Activated T-helper 17 cell treated with anti-CD3 and anti-CD28 coated beads, Interleukin-2, amount 50 U/mL, for 72 hours (primary cell): ENCODE measurements at places on chromosomes 3 and 15. TPM values are rescaled to one million over a fixed set of nuclear protein-coding genes. Genes with fewer than 3 reads are reported as not detected.

Gene TMC3
- total RNA-seq: not detected

Gene ALDH1L1
- total RNA-seq: 0.24 TPM

DNA sequence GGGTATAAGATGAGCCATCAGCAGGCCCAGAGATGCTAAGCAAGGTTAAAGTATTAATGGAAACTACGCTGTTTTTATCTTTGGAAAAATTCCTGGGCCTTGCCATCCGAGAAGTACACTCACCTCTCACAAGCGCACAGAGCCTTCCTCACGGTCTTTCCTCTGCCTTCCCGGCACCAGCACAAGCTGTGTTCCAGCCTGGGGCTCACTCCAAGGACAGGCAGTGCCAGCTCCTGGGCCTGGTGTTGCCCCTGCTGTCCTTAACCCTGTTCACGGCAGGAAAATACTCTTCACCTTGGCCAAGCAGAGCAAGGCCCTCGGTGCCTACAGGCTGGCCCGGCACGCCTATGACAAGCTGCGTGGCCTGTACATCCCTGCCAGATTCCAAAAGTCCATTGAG lies 14.3 kb upstream of the RHO start:
- no peak for ATAC-seq

Gene LAMB2
- total RNA-seq: not detected

DNA sequence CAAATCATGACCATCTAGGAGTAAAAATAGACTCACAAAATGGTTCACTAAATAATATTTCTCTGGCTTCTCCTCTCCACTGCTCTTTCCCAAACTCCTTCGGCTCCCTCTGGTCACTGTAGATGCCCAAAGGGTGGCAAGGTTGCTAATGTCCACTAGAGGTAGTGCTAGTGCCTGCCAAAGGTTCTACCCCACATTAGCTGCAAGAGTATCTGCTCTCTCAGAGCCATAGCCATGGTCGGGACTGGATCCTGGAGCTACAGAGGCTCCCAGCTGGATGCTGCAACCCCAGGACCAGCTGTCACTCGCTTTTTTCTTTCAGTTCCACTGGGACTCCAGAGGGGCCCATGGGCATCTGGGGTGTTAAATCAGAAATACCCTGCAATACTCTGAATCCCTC lies 8.5 kb downstream of the HTR3D start:
- ATAC-seq: no peak

- ATAC-seq: no peak
Observed at GRCh38 chr3:115494826-115495225, 128.5 kb upstream of the GAP43 start.

Gene FGF7
- total RNA-seq: not detected

- peak; percentile 71 for ATAC-seq
Observed at GRCh38 chr3:4395448-4395847, 71.6 kb downstream of the SUMF1 start.

- peak; percentile 99 for ATAC-seq
Observed at GRCh38 chr3:184513276-184514170, 48.1 kb upstream of the EPHB3 start.

- no peak for ATAC-seq
Observed at GRCh38 chr15:92877000-92877399, 23.1 kb upstream of the CHD2 start.

Gene TLR9
- 0.93 TPM for total RNA-seq

DNA sequence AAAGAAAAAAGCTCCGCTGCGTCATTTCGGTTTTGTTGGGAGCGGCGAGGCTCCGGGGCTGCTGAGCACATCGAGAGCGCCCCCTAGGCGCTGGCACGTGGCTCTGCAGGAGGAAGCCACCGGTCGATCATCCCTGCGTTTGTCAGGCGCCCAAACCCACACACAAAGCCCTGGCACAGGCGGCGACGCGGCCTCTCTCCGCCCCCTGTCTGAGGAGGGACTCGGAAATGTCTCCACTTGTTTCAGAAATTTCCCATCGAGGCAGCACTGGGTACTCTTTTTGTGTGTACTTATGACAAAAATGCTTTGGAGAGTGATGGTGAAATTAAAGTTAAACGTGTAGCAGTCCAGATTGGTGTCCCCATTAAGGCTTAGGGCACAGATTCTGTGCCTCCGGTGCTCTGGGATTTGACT lies 407.3 kb upstream of the ONECUT1 start:
- peak; percentile 47 for ATAC-seq

GRCh38 chr3:156461889-156462288 lies 93.0 kb downstream of the SSR3 start:
- ATAC-seq: no peak

Gene LMLN
- 3.8 TPM for total RNA-seq

Gene GOLGA8S
- total RNA-seq: 0.06 TPM

GRCh38 chr3:13896473-13897154 lies 16.7 kb upstream of the WNT7A start:
- ATAC-seq: peak; percentile 37

DNA sequence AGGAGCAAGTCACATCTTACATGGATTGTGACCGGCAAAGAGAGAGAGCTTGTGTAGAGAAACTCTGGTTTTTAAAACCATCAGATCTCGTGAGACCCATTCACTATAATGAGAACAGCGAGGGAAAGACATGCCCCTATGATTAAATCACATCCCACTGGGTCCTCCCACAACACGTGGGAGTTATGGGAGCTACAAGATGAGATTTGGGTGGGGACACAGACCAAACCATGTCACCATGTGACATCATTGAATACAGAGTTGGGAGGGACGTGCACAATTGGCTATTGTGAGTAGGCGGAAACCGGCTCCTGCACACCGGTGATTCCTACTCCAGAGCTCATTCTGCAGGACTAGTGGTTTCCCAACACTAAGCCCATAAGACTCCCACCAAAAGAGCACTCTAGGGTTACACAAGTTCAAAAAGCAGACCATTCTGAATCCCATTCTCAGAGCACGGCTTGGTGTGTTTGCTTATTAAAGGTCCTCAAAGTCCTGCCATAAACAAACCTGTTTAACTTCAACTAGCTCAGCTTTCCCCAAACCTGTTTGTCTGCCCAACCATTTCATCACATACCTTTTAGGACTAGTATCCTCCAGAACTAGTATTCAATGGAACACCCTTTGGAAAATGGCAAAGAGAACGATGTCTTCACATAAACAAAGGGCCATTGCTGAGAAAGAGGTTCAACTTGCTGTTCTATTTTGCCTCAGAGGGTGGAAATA lies 167.6 kb downstream of the TLE3 start:
- no peak for ATAC-seq

GRCh38 chr3:127613406-127613805 lies 15.2 kb downstream of the MCM2 start:
- ATAC-seq: no peak

GRCh38 chr3:4343258-4343657 lies 40.1 kb downstream of the SETMAR start:
- ATAC-seq: no peak

DNA sequence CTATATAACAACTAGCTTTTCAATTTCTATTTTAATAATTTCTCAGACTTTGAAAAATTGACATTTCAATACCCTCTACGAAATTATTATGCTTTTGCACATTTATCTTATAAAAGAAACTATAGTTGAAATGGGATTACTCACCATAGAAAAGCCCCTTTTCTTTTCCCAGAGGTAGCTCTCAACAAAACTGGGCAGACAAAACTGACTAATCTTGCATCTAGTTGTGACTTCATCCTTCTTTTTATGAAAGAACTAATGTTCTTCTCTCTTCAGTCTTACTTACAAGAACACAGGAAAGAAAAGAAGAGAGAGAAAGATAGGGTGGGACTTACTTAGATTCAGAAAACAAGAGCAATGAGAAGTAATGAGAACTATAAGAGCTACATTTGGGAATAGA lies 61.0 kb downstream of the GPR160 start:
- ATAC-seq: peak; percentile 91

DNA sequence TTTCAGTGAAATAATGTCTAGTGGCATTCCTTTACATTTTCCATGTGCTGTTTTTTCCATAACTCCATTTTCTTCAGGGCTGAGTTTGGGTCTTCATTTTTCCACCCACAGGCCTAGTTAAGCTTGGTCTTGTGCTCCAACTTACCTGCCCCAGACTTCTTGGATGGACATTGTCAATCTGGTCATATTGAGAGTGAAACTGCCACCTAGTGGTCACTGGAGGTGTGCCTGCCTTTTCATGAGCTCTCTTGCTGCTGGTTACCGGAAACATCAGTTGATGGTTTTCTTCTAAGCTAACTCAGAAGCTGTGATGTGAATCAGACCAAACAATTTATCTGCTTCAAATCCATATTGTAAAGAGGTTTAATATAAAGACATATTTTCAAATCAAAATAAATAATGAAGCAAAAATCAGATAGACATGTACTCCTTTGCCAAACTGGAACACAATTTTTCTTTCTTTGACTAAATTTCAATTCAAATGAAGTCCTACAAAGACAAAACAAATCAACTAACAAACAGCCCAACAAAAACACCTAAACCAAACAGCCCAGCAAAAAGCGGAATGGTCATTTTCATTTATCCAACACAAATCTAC lies 135.1 kb upstream of the RASGRP1 start:
- peak; percentile 48 for ATAC-seq

DNA sequence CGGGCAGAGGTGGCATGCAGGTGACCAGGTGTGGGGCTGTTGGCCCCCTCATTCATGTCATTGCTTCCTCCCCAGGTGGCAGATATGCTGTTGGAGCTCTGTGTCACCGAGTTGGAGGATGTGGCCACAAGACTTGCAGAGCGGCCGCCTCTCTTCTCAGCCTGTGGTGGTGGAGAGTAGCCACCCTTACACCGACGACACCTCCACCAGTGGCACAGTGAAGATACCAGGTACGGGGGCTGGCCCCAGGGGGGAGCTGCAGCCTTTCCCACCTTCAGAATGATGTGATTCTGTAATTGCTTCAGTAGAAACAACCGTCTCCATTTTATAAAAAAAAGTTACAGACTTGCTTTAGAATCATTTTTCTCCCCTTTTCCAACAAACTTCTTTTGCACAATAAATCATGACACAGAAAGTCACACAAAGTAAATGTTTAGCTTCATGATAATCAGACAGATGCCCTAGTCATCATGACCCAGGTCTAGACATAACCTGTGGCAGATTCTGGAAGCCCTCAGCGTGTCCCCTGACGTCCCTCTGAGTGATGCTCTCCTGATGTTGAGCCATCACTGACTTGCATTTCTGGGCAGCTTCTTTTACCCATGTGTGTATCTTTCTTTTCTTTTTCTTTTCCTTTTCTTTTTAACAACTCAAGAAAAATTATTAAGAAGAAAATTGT lies 76.0 kb upstream of the FAN1 start:
- no peak for ATAC-seq

DNA sequence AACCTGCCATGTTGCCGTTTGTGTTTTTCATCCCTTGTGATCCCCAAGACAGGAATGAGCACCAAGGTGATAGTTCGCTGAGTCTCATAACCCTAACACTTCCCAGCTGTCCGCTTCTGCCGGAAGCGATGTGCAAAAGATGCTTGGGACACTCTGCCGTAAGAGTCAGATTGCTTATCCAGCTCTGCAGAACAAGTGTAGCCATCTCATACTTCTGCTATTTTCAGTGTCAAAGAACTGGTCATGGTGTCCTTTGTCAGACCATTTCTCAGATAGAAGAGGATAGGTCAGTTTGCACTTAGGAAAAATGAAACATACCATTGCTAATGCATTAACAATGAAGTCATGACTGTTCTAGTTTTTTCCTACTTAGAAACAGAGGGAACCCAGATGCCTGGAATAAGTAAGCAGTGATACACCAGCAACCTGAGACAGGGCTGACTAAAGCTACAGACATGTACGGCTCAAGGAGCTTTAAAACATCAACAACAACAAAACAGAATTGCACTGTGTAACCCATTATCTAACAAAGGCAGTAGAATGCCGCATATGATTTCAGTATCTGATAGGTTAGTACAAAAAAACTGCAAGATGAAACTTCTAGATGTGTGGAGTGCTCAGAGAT lies 134.0 kb upstream of the IL12A start:
- ATAC-seq: no peak

GRCh38 chr3:65545429-65545828 lies 493.3 kb downstream of the MAGI1 start:
- no peak for ATAC-seq

GRCh38 chr15:46441294-46442062 lies 806.6 kb downstream of the SQOR start:
- ATAC-seq: no peak

GRCh38 chr3:187813198-187813597 lies 67.9 kb upstream of the BCL6 start:
- no peak for ATAC-seq

GRCh38 chr15:80241508-80241907 lies 10.5 kb downstream of the CTXND1 start:
- ATAC-seq: no peak

- ATAC-seq: no peak
Observed at GRCh38 chr3:17094551-17094950, 209.8 kb downstream of the PLCL2 start.

DNA sequence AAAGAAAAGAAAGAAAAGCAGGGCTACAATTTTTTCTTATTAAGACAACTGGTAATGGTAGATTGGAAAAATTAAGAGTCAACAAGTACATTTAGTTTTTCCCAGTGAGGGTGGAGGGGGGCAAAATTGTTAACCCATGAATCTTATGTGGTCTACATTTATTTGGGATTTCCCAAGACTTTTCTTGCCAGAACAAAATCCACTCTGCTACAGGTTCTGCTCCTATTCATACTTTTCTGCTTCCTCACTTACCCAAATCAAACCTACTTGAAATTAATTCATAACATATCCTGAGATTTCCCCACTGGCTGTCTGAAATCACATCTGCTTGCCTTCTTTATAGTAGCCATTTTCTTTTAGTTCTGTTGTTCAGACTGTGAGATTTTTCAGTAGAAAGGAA lies 41.1 kb downstream of the VGLL3 start:
- ATAC-seq: no peak
